ENCODE measurements at places on chromosomes 4 and X.

GRCh38 chr4:109046471-109047201 is 255.8 kb downstream of the COL25A1 start:
- no peak for DNase-seq

DNA sequence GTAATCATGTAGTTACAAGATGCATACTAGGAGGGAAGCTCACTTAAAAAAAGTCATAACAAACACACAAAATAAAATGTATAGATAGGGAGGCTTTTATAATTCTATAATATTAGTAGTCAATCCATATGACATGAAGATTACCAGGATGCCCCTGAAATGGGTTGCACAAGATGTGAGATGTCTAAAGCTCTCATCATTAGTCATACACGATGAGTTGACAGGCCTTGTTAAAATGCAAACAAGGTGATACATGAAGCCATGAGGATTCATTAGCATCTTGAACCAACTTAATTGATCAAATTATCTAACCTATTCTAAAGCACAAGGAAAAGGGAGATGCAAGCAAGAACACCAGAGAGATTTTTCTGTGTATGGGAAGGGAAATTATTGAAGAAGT is 470.2 kb downstream of the IQCM start:
- DNase-seq: no peak

DNA sequence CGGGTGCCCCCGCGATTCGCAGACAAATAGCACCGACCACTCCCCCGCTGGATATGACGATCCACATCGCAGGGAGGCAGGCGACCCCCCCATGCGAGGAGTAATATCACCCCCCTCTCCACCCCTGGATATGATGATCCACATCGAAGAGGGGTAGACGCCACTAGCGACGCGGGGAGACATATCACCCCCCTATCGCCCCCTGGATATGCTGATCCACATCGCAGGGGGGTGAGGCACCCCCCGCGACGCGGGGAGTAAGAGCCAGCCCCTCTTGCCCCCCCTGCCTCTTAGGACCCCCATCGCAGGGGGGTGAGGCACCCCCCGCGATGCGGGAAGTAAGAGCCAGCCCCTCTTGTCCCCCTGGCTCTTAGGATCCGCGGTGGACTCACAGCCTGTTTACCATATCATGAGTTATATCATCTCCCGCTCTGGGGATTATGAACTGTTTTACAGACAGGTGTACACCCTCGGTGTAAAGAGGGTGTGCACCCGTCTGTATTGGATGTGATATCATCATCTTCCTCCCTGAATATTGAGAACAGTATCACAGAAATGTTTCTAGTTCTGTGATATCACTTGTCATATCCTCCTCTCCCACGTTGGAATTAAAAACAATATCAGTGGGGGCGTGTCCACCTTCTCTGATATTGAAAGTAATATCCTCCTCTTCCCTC is 22.7 kb upstream of the DRD5 start:
- no peak for DNase-seq

GRCh38 chr4:22607382-22607781 is 85.4 kb upstream of the GBA3 start:
- DNase-seq: no peak

DNA sequence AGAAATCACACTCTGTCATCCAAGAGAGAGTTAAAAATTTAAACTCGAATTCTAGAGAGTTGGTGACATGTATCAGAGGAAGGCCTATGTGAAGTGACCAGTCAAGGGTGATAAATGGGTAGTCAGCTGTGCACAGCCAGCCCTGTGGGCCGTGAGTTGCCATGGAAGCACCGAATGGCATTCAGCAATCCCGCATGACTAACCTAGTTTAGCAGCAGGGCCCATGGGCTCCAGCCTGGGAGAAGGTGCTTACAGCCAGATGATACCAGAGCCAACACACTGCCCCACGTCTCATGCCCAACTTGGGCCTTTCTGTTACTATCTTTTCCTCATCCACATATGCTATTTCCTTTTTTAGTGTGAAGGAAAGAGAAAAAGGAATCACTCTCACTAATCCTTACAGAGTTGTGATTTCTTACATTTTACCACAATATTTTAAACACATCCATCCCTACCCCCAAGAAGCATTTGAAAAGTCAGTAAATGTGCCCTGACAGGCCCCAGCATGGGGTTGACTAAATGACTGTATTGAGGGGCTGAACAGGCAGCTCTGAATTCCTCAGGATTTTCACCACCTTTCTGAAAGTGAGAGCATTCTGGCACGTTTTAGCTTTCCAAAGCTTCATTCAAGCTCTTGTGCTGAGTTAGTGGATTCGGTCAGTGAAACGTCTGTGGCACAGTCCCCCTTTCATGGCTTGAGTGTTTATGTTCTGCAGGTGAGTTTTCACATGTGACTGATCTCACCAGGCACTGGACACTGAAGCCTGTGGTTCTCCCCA is 104.2 kb downstream of the AFF1 start:
- DNase-seq: no peak

DNA sequence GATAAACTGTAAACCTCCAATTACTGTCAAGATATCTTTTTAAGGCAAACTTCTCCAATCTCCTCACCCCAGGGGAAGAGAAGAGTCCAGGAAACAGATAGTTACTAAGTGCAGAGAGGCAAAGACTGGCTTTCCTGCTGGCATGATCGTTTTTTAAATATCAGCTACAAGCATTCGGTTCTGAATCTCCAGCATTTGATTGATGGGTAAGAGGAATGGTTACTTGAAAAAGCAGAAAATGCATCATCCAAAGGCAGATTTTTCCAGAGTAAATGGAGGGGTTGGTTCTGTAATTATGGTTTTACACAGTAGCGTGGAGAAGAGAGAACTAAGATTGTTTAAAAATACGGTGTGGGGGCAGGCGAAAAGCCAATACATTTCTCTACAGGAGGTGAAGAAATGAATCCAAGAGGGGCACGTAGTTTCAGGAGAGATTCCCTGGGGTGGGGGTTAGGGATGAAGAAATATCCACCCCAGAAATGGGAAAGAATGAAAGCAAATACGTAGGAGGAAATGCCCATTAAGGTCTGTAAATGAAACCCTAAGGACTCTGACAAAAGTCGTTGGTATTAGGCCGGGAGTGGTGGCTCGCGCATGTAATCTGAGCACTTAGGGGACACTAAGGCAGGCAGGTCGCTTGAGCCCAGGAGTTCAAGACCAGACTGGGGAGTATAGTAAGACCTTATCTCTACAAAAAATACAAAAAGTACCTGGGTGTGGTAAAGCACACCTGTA is 248.3 kb downstream of the DHRSX start:
- no peak for DNase-seq

Measured in stimulated activated CD8-positive, alpha-beta memory T cell treated with anti-CD3 and anti-CD28 coated beads, Interleukin-7, amount 100 ng/mL, for 1 hour (primary cell).